Stimulated activated CD4-positive, alpha-beta T cell treated with anti-CD3 and anti-CD28 coated beads, Interleukin-2, amount 100 ng/mL, for 48 hours (primary cell): ENCODE measurements at places on chromosomes 6 and 20.

- no peak for DNase-seq
Measured at GRCh38 chr20:47464380-47465101, 37.1 kb upstream of the NCOA3 start.

- no peak for DNase-seq
Measured at GRCh38 chr6:146876271-146877151, 277.7 kb downstream of the ADGB start.

GRCh38 chr6:22249711-22250350, 47.0 kb downstream of the PRL start:
- no peak for DNase-seq

- no peak for DNase-seq
Measured at GRCh38 chr6:99608059-99608885, 1.6 kb downstream of the PRDM13 start.

DNA sequence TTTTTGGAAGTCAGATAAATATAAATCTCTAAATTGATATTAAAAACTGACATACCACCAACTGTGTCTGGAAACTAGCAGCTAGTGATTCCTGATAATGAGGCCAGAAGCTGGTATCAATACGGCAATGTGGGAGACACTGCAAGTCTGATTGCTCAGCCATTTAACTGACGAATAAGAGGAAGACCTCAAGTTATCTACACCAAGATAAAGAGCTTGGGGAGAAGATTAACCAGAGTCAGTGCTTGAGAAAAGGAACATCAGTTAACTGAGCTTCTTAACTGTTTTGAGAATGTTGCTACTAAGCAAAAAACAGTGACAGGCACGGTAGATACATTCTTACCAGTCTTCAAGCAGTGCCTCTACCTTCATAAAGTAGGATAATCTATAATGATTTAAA, 140.4 kb upstream of the TENT5A start:
- DNase-seq = no peak

GRCh38 chr6:148779142-148779562, 32.3 kb downstream of the UST start:
- DNase-seq = no peak

DNA sequence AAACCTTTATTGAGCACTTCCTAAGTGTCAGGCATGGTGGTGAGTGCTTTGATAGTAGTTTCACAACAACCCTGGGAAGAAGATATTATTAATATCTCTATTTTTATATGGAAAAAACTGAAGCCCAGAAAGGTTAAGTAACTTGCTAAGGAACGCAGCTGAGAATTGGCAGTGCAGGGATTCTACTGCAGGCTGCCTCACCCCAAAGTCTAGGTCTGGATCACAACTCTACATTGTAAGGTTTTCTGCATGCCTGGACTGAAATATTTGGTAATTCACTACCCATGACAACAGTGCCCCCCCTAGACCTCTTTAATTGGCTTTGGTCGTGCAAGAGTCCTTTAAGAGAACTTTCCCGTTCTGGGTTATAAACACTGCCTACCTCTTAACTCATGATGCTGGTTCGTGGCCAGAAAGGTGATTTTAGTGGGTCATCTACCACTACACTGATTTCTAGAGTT, 67.1 kb upstream of the KCNQ5 start:
- no peak for DNase-seq

DNA sequence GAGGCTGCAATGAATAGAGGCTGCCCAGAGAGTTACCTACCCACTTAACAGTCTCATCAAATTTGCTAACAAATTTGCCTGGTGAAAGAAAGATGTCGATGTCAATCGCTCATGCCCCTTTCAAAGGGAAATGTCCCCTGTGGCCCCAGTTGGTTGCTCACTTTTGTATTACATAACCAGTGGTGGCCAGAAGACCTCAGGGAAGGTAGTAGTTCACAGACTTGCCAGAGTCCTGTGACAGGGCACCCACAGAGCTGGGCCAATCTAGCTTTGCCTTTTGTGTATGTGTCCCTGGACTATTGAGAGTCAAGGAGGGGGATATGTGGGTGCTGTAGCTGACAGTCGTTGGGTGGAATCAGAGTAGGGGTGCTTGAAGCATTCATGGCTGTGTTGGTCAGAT, 70.7 kb upstream of the CCN6 start:
- no peak for DNase-seq

DNA sequence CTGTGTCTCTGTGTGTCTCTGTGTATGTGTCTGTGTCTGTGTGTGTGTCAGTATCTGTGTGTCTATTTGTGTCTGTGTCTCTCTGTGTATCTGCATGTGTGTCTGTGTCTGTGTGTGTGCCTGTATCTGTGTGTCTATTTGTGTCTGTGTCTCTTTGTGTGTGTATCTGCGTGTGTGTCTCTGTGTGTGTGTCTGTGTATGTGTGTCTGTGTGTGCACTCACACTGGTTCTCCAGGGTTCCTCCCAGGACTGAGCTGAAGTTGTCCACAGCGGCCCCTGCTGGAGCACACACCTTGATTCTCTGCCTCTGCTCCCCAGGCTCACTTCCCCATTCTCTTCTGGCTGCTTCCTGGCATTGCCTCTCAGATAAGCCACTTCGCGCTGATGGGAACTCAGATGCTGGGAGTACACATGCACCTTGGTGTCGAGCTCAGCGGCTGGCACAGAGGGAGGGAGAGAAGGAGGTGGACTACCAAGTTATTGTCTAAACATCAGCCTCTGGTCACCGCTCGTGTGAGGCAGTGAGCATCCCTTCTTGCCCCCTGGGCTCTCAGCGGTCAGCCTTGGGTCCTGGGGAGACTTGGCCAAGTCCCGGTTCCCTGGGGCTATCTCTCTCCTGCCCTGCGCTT, 104.9 kb upstream of the NXT1 start:
- no peak for DNase-seq
